ENCODE measurements at places on chromosomes 3 and 15.

DNA sequence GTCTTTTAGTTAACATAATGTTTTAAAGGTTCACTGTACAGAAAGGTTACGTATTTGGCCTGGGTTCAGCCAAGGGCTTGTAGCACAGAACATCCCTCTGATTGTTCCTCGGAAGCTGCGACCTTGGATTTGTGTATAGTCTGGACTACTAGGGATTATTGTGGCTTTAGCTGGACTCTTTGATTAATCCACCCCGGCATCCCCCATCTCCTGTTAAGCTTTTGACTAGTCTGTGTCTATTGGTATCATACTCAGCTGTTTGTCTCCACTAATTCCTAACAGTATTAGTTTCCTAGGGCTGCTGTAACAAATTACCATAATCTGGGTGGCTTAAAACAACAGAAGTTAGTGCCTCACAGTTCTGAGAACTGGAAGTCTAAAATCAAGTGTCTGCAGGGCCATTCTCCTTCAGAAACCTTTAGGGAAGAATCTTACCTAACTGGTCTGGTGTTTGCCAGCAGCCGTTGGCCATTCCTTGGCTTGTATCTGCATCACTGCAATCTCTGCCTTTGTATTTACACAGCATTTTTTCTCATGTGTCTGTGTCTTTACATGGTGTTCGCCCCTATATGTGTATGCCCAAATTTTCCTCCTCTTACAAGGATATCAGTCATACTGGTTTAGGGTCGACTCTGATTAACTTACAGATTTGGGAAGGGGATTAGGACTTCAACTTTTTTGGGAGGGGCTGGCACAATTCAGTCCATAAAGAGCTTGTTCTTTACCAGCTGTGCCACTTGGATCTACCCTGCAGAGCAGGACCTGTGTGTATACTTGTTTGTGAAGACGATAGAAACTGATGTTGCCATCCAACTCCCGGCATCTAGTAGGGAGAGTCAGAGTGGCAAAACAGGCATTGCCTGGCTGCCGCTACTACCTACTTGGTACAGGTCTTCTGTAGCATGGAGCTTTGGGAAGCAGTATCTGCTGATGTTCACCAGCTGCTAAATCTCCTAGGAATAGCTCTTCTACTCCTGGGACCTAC is 117.8 kb downstream of the UBE2E2 start:
- DNase-seq: no peak

- DNase-seq: no peak
These were observed 13.4 kb upstream of the GHSR start for GRCh38 chr3:172461530-172462138.

GRCh38 chr3:69094467-69095205 is 9.9 kb downstream of the ARL6IP5 start:
- DNase-seq: no peak

DNA sequence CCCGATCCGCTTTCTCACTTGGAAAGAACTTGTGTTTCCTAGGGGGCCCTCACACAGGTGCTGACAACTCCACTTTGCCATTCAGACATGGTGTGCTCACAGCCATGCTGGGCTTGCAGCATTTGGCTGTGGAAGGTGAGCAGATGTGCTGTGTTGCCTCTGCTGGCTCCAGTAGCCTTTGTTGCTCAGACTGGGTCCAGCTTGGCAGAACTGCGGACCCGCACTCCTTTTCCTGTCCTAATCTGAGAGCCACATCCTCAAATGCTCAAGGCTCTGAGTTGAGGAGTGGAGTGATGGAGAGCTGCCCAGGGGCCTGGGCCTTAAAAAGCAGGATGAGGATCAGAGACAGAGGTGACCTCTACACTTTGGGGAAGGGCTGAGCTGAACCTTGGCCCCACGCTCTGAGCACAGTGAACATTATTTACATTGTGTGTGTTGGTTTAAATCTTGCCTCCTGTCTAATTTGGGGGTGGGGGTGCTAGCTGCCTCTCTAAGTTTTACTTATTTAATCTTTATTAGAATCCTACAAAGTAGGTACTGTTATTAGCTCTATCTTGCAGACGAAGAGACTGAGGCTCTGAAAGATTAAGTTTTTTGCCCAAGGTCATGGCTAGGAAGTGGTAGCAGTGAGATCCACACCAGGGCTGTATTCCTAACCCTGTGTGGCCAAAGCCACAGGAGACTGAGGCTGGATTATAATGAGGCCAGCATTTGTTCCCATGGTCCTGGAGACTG is 17.2 kb downstream of the ACOX2 start:
- DNase-seq: no peak

DNA sequence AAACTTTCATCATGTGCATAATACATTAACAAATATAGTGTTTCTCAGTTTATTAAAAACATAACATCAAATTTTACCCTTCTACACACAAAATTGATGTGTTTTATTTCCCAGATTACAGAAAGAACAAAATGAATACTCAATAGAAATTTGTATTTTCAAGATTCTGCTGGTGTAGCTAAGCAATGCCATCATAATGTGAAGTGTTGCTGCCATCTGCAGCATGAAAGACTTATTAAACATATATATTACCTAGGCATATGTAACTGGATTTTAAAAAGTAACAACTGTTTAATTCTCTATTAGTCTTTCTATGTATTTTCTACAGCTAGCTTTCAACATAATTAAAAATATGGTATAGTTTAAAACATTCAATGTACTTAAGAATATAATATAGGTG is 27.5 kb downstream of the PLSCR5 start:
- no peak for DNase-seq

DNA sequence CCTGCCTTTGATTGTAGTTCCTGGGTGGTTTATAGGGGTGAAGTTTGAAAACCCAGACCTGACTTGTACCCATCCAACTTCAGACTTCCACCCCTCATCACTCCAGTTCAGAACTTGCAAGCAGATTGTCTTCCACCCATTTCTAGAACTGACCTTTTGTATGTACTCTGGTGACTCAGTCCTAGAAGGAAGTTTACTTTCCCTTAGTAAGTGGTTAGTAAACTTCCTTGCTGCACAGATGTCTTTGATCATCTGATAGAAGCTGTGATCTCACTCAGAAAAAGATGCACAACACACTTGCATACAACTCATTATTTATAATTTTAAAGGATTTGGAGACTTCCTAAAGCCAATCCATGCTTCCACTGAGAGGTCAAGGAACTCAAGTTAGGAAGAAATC is 368.0 kb downstream of the MFSD1 start:
- no peak for DNase-seq

DNA sequence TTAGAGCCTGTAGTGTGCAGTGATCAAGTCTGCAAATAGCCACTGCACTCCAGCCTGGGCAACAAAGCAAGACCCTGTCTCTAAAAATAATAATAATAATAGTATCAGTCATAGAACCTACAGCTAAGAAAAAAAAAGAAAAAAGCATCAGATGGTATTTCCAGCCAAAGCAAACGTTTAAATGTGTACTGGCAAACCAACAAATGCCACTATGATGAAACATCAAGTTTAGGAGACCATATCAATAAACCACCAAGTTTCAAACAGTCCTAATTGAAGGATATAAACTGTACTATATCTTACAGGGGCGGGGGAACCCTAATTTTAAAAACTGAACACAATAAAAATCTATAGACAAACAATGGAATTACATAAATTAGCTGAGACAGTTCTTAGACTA is 6.4 kb downstream of the UBP1 start:
- DNase-seq: no peak
